Epithelial cell of alveolus of lung (primary cell): ENCODE measurements at places on chromosomes 6 and 20. TPM values are rescaled to one million over a fixed set of nuclear protein-coding genes. Genes with fewer than 3 reads are reported as not detected.

Gene PTCRA
- total RNA-seq, result not detected in 2 replicates

Gene PPP1R14C
- total RNA-seq, result 1.8 TPM in 1 of 2 replicates, not detected in the other

Gene SAMD10
- 1.3 and 4.0 TPM in 2 replicates for total RNA-seq

Gene EMILIN3
- total RNA-seq, result under 0.01 and 0.24 TPM in 2 replicates

Gene SIRPD
- total RNA-seq, result not detected in 2 replicates

Gene TMEM200A
- 5.0 and 30.8 TPM in 2 replicates for total RNA-seq

Gene RAB44
- total RNA-seq, result 0.13 and 0.40 TPM in 2 replicates

Gene RPS6KA2
- 49.8 and 68.3 TPM in 2 replicates for total RNA-seq

Gene COL11A2
- total RNA-seq, result 0.16 TPM in 1 of 2 replicates, not detected in the other

Gene EYS
- total RNA-seq, result not detected in 2 replicates

Gene OOEP
- 0.78 TPM in 1 of 2 replicates, not detected in the other for total RNA-seq

Gene OVOL2
- 1.0 TPM in 1 of 2 replicates, not detected in the other for total RNA-seq

Gene TRMT11
- total RNA-seq, result 14.1 and 14.6 TPM in 2 replicates

Gene HNF4A
- total RNA-seq, result not detected in 2 replicates

Gene SNX21
- total RNA-seq, result 31.7 and 43.9 TPM in 2 replicates

Gene EDN3
- total RNA-seq, result not detected in 2 replicates

Gene C20orf144
- 0.08 and 0.26 TPM in 2 replicates for total RNA-seq

Gene TULP1
- total RNA-seq, result 0.24 TPM in 1 of 2 replicates, not detected in the other

Gene TNFAIP3
- 4.6 and 29.6 TPM in 2 replicates for total RNA-seq

Gene FAM83C
- not detected in 2 replicates for total RNA-seq

Gene KIZ
- 5.4 and 29.8 TPM in 2 replicates for total RNA-seq

Gene HMGCLL1
- 0.39 and 5.7 TPM in 2 replicates for total RNA-seq

Gene PPP1R3G
- total RNA-seq, result 0.65 and 0.96 TPM in 2 replicates

Gene HLA-DOA
- 0.16 TPM in 1 of 2 replicates, not detected in the other for total RNA-seq

Gene BPI
- total RNA-seq, result 0.13 and 3.2 TPM in 2 replicates

Gene CAP2
- total RNA-seq, result 1.2 and 7.5 TPM in 2 replicates
